Type B pancreatic cell (in vitro differentiated cells): ENCODE measurements at places on chromosomes 4 and X. TPM values are rescaled to one million over a fixed set of nuclear protein-coding genes. Genes with fewer than 3 reads are reported as not detected.

- DNase-seq: no peak
Observed at GRCh38 chr4:183253451-183253850, 66.6 kb downstream of the CLDN22 start.

- DNase-seq: no peak
Observed at GRCh38 chrX:20362268-20363267, 95.9 kb upstream of the RPS6KA3 start.

- no peak for DNase-seq
Observed at GRCh38 chrX:25010784-25011588, 4.8 kb downstream of the ARX start.

DNA sequence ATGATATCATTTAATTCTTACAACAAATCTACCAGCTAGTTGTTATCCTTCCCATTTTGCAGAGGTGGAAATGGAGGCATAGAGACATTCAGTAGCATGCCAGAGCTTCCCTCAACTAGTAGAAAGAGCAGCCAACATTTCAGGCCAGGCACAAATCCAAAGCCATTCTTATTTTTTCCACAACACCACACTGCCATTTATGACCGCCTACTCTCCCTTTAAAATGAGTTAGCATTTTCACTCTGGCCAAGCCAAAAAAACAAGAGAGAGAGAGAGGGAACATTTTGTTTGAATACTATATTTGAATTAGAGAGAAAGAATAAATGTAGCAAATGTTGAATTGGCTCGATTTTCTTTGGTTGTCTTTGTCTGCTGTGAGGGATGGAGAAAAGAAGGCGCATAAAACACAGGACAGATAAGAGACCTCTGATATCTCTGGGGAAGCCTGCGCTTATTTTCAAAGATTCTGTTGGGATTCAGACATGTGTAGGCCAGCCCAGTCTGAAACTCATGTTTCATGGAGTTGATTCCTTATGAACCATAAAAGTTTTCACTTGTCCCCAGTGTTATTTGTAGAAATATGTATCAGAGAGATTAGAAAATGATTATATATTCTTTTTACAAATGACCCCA is 265.7 kb downstream of the RAB28 start:
- no peak for DNase-seq

DNA sequence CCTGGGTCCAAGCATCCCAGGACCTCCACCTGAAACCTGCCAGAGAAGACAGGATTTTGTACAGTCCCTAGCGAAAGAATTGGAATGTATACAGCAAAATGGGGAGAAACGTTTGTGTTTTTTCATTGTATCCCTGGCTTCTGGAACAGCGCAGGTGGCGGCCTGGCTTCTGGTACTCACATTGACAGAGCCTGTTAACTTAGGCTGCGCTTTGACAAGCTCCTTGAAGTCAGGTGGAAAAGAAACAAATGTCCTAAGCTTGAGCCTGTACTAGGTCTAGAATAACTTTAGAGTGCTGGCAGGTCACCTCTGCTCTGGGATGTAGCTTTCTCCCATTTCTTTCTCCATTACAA is 343.7 kb upstream of the KLF3 start:
- DNase-seq: no peak

- no peak for DNase-seq
Observed at GRCh38 chrX:132433001-132433400, 55.8 kb downstream of the MBNL3 start.

DNA sequence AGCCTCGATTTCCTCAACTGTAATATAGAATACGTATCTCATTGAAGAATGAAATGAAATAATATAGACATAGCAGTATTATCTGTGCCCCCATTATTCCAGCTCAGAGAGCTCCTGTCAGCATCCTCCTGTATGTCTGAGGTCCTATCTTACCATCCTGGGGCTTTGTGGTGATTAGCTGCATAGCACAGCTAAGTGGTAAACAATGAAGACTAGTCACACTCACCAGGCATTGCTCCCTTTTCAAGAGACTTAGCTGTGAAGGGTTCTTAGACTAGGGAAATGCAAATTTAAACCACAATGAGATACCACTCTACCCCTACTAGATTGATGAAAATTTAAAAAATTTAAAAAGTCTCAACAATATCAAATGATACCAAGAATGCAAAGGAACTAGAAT is 172.9 kb downstream of the SLC39A8 start:
- no peak for DNase-seq

DNA sequence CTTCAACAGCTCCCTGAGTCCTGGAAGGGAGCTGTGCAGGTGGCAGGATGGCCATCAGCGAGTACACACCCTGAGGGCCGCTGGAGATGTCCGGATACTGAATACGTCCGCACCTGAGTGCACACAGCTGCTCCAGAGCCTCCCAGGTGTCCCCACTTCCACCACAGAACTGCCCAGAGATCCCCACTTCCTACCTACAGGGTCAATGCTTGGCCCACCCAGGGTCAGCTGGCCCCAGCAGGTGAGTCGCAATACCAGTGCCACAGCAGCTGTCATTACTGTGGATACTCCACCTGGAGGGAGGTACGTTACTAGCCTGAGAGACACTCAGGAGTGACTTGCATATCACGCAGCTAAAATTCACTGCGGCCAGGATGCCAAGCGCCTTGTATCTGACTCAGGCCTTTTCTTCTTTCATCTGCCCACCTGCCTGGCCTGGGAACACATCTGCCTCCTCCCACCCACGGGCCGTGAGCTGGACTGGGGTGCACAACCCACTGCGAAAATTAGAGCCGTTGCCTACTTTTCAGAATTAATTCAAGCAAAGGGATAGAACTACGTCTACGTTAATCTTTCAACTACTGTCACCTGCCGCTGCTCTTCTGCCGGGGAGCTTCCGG is 9.4 kb downstream of the C4orf50 start:
- DNase-seq: no peak

- no peak for DNase-seq
Observed at GRCh38 chr4:84678976-84679744, 96.2 kb downstream of the CDS1 start.

DNA sequence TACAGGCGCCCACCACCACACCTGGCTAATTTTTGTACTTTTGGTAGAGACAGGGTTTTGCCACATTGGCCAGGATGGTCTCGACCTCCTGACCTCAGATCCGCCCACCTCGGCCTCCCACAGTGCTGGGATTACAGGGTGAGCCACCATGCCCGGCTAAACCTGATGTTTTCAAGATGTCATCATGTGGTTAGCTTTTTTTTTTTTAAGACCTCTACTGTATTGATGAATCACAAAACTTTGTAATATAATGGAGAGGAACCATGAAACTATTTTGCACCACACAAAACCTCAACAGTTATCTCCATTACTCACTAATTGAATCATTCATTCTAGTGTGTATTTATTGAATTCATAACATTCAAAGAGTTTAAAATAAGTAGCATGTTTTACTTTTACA is 94.7 kb upstream of the NEIL3 start:
- DNase-seq: no peak

DNA sequence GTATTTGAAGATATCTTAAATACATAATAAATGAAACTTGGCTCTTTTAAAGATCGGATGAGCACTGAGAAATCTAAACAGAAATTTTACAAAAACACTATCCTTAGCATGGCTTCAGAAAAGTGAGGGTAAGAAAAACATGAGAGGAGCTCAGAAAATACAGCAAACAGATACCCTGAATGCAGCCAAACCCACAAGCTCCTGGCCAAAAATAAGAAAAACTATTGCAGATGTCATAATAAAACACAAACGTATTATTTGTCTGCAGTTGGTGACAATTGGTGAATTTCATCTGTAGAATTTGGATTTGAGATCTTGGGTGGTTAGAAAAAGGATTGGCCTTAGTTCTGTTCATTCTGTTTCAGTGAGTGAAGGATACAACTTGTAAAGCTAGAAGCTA is 603.9 kb downstream of the INPP4B start:
- DNase-seq: no peak

DNA sequence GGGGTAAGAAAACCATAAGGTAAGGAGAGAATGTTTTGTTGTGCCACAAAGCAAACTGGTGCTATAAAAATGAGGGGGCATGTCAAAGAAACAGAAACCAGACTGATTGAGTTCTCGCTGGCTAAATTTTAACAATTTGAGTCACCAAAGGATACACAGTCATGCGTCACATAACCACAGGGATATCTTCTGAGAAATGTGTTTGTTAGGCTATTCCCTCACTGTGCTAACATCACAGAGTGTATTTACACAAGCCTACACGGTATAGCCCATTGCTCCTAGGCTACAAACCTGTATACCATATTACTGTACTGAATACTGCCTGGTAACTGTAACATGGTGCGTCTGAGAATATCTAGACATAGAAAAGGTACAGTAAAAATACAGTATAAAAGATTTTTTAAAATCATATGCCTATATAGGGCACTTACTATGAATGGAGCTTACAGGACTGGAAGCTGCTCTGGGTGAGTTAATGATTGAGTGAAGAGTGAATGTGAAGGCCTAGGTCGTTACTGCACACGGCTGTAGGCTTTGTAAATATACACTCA is 50.1 kb downstream of the FBXW7 start:
- DNase-seq: no peak

DNA sequence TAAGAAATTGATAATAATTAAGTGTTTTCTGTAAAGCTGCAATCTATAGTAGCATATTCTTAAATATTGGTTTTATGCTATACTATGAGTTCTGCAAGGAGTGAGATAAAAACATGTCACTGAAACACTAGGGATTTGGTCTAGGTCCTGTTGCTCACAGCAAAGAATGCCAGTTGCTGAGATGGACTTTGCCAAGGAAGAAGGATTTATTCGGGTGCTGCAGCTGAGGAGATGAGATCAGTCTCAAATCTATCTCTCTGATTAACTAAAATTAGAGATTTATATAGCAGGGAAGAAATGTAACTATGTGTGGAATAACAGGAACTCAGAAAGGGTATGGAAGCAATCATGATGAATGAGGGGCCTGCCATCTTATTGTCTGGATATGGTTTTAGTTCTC is 1569.9 kb downstream of the PCDH7 start:
- no peak for DNase-seq

DNA sequence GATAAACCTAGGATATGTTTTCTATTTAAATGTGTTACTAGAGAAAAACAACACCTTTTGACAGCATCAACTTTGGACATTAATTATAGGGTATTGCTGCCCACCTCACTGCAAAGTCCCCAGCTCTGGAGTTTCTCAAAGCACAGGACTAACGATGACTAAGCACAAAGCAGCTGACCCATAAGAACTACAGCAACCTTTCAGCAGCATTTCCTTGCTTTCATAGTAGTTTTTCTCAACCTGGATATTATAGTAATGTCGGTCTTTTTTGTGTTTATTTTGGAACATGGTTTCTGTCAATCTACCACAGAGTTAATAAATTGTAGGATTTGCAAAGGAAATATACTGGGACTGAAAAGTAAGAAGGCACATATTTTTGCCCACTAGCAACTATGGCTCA is 21.5 kb downstream of the HHIP start:
- DNase-seq: no peak

GRCh38 chrX:2406891-2407518 is 93.8 kb downstream of the DHRSX start:
- DNase-seq: no peak

DNA sequence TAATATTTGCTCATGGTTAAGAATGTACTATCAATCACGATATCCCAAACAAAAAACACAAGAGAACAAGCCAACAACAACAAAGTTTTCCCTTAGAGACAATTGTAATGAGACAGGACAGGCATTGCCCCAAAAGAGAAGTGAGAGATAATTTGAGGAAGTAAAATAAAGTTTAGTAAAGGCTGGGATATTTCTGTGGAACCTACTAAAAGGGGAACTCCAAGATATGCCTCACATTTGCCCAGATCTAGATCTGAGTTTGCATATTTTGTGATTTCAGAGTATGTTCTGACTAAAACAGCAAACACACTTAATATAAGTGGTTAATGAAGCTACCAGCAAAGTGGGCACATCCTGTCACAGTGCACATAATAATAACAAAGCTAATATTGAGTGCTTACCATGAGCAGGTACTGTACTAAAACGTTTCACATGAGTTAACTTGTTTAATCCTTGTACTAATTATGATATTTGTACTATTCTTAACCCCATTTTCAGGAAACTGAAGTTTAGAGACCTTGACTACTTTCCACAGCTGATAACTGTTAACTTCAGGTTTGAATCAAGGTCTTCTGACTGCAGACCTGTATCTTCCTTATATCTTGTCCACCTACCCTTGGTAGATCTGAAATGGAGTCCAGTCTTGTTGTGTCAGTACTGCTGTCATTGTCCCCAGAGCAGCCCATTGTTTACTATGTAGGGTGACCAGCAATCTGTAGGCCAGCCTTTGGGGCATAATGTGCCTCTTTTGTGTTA is 26.0 kb upstream of the BMP2K start:
- no peak for DNase-seq

GRCh38 chr4:1871471-1872021 is 353 bp downstream of the NSD2 start:
- DNase-seq: peak; percentile 76

The GAGE12J gene
- not detected in 2 replicates for total RNA-seq

The GC gene
- 71.9 and 245 TPM in 2 replicates for total RNA-seq

The GLOD5 gene
- not detected in 2 replicates for total RNA-seq

The DTHD1 gene
- total RNA-seq: 0.14 TPM in 1 of 2 replicates, not detected in the other

The ITM2A gene
- 4.1 and 5.9 TPM in 2 replicates for total RNA-seq

The ADGRL3 gene
- 11.3 and 53.5 TPM in 2 replicates for total RNA-seq

The BCORL1 gene
- total RNA-seq: 20.9 and 24.0 TPM in 2 replicates
